HEK293T (cell line): ENCODE measurements at places on chromosomes 11 and 22.

DNA sequence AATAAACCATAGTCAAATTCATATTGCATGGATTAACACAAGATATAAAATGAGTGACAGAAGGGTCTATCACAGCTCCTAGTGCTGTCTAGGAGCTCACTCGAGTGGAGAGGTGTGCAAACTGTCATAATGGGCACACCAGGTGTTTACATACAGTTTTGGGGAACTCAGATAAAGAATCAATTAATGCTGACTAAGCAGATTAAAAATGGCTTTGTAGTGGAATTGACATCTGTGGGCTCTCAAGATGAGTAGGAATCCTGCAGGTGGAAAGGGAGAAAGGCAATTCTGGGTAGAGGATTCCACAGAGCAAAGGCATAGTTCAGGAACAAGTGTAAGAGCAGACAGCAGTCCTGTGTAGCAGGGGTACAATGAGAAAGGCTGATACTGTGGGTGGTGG is 496.2 kb upstream of the CCDC90B start:
- DNase-seq, result no peak

- no peak for DNase-seq
Observed at GRCh38 chr22:18935889-18936529, at the start of gene PRODH. Gene PRODH, minus strand, starts transcription at chr22:18936293. Its CDS starts 6 bp downstream, at chr22:18936287.

DNA sequence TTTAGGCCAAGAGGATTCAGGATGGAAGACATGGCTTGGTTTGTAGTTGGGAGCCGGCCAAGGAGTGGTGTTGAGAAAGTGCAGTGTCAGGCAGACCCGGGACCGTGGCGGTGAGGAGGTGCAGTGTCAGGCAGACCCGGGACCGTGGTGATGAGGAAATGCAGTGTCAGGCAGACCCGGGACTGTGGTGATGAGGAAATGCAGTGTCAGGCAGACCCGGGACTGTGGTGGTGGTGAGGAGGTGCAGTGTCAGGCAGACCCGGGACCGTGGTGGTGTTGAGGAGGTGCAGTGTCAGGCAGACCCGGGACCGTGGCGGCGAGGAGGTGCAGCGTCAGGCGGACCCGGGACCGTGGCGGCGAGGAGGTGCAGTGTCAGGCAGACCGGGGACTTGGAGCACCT is 59.7 kb downstream of the LRP5 start:
- DNase-seq, result no peak

DNA sequence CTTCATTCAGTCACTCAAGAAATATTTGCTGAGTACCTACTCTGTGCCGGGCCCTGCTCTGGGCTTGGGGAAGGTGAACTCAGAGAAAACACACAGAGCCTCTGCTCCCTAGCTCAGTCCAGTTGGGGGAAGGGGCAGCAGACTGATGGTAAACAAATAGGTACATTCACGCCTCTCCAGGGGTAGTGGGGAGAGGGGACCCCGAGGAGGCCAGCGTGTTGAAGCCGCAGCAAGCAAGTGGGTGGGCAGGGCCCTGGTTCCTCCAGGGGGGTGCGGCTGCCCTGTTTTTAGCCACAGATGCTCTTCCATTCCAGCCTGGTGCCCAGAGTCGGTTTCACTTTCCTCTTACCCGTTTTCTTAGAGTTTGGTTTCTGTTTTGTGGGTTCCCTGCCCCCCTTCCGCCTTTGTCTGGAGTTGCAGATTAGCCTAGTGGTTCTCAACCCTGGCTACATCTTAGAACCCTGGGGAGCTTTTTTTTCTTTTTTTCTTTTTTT is 8.7 kb downstream of the DRAP1 start:
- no peak for DNase-seq

DNA sequence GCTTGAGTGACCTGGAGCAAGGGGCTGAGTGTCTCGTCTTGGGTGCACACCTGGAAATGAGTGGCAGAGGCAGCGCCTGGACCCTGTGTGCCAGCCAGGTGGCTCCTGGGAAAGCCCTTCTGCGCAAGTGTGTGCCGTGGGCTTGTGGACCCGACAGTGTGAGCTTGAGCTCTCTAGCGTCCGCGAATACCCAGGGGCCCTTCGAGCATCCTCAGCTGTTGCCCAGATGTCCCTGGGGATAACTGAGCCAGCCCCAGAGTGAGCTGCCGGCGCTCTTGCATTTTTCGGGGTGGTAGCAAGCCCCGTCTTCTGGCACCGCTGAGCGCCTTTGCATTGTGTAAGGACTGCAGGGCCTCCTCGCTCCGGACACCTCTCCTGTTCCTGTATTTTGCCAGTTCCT is 399.2 kb downstream of the TBC1D22A start:
- no peak for DNase-seq

- no peak for DNase-seq
Observed at GRCh38 chr11:116696381-116696941, 76.3 kb downstream of the BUD13 start.

DNA sequence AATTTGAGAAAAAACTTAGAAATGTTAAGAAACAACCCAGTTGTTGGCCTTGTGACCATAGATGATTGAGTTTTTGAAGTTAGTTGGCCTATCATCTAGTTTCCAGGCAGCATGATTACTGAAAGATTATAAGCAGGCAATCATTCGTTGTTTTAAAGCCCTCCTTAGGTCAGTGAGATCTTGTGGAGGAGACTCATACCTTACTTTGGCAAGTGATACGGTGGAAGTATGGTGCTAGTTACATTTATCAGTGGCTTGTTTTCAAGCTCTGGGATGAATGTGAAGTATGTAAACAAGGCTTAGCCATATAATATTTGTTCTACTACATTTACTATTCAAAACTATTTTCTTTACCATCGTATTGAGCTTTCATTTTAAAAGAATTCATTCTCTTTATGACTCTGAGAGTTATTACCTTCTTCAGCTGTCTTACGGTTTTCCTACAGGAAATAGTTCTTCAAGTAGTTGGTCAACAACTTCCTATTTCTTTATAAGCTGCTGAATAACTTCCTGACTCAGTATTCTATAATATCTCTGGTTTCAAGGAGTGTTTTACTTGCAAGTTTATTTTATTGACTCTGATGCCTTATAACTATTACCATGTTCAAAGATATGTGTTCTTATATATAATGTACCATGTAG is 7.3 kb downstream of the YAP1 start:
- DNase-seq, result no peak

DNA sequence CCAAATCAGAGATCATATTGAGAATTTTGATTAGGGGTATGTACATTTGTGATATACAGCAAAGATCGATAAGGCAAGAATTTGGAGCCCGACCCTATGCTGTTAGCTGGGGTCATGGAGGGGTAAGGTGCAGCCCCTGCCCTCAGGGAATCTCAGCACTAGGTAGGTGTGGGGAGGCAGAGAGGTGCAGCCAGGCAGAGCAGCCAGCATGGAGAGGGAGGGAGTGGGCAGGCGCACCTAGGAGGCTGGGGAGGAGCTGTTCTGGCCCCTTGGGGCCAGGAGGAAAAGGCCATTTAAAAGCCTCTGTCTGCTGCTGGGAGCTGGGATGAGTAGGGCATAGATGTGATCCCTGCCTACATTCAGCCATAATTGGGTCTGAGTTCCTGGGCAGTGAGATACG is 293.0 kb downstream of the TBC1D22A start:
- no peak for DNase-seq

GRCh38 chr11:12535321-12535720 is 138.9 kb upstream of the TEAD1 start:
- DNase-seq, result no peak

DNA sequence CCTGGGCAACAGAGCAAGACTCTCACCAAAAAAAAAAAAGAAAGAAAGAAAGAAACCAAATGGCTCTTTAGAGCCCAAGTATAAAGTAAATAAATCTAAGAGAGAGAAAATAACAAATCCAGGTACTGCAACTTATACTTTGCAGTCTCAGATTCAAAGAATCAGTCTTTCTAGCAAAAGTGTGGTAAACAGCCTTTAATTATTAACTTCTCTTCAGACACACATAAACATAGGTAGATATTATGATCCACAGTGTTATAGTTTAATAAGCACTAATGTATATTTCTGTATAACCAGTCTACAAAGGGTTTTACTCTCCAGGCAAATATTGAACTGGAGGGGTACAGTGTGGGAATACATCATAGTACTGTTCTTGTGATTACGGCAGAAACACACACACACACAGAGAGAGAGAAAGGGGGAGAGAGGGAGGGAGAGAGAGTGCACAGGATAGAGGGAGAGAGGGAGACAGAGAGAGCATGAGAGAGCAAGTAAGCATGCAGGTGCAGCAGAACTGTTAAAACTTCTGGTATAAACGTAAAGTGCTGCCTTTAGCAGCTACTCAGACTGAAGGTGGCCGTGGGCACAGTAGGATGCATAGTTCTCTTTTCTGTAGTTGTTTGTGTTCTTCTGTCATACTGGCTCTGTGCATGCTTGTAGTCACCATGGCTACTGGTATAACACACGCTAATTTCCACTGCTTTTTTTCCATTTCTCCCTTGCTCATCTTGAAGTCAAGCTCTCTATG is 32.3 kb downstream of the MTMR2 start:
- no peak for DNase-seq
